CD4-positive, alpha-beta T cell treated with Interleukin-4 for 4 hours (primary cell): ENCODE measurements at places on chromosomes 1 and 21.

- no peak for DNase-seq
These were observed 57.3 kb downstream of the MRPS6 start for GRCh38 chr21:34130716-34130985.

DNA sequence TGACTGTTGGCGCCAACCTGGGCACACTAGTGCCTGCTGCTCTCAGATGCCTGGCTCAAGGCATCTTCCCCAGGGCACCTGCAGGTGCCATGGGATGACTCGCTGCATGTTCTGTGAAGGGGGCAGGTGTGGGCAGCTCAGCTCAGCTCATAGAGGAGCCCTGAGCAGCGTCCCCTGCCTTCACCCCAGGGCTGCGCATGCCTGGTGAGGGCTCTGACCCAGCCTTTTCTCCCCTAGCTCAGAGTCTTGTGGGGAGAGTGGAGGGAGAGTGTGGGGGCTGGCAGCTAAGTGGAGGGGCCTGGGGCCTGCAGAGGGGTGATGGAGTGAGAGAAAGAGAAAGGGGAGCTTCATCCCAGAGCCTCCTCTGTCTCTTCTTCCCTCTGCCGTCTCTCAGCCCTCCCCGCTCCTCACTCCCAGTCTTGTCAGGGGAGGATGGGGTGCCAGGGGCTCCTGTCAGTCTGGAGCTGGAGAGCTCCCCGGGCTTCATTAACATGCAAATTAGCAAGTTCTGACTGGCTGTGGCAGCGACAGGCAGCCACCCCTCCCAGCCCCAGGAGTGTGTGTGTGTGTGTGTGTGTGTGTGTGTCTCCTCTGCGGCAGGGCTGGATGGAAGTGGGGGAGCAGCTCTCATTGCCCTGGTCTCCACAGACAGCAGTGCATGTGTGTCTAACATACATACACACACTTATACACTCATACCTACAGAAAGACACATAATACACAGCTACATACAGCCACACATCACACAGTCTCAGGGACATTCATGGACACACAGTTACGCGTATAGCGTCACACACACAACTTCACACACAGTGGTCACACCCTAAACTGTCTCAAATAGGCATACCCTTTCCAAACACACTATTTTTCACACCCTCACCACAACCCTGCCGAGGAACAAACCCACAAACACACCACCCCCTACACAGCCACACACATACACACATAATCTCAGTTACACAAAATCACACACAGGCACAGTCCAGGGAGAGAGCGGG is 34.0 kb downstream of the FOXO6 start:
- no peak for DNase-seq

DNA sequence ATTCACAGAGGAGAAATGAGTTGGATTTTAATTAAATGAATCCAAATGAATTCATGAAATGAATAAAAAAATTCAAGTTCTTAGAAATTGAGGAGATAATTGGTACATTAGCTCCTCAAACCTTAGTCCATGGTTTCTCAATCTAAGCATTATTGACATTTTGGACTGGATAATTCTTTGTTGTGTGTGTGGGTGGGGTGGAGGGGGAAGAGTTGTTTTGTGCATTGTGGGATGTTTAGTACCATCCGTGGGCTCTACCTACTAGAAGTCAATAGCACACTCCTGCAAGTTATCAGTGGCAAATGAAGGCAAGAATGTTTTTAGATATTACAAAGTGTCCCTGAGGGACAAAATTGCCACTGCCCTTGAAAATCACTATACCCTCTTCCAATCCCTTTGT is 431.9 kb downstream of the PLPP3 start:
- DNase-seq: no peak

- DNase-seq: no peak
These were observed 48.2 kb downstream of the RAB3GAP2 start for GRCh38 chr1:220224033-220224432.

DNA sequence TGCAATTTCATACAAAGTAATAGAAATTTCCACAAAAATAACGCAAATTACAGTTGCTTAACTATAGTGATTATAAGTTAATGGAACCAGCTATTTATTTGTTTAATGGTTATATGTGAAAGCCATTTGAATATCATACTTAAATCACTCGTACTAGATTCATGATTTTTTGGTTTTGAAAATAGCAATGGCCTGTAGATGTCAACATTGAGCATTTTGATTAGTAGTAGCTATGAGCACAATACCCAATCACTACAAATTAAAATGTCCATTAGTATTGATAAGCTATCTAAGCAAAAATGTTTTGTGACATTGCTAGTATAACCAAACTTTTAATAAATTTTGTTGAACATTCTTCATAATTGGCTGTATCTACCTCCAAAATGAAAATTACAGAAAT is 10.0 kb downstream of the COL24A1 start:
- DNase-seq: no peak

- DNase-seq: no peak
These were observed 9.1 kb downstream of the LAMC2 start for GRCh38 chr1:183195142-183195574.

DNA sequence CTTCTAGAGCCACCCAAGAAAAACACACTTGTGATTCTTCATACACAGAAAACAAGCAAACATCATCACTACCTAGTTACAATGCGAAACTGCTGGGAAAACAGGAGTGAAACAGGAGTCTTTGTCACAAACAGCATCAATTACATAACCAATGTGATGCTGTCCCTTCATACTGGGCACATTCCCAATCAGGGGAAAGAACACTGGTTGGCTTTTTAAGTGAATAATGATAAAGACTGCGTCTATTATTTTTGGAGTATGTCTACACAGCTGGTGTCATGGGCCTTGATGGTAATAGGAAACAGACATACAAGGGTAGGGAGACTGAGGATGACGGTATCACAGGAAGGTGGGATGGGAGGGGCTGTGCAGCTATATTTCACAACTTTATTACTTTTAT is 43.3 kb downstream of the SIPA1L2 start:
- no peak for DNase-seq

DNA sequence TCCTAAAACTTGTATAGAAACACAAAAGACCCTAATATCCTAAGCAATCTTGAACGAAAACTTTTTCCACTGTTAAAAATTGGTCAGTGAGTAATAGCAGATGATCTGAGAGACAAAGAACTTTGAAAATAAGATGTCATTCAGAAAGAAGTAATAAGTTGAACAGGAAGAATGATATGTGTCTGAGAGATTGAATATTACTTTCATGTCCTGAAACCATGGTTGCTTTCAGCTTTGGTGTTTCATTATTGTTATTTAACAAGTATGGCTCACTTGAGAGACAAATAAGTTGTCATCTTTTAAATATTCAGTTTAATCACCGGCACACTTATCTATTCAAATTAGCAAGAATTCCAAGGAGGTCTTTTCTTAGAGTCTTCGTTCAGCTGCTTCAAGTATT is 11.4 kb downstream of the PRKACB start:
- DNase-seq: no peak

DNA sequence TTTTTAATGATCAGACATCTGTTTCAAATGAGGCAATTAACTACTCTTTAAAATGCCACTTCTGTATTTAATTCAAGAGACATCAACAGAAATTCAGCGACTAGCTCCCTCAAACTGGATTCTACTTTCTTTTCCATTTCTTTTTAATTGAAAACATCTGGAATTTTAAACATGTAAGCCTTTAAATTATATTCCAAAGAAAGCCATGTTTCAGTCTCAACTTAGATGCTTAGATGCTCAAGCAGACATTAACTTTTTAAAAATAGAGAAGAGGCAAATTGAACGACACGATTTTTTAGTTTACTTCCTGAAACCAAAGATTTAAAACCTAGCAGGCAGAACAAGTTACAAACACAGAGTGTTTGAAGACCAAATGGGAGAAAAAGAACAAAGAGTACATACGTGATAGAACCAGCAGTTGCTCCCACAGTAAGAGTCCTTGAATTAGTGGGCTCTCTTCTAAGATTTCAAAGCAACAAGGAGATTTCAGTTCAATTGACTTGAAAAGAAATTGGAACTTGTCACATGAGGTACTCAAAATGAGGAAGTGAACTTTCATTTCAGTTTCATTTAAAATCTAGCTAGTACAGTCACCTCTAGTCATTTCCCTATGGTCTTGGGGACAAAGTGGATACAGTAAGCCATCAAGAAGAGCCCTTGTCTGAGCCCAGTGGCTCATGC is at the start of gene CTSS:
Gene CTSS, minus strand, starts transcription at position 483 of the 681 bp plus-strand sequence. CDS start 1,015 bp downstream, outside the sequence.
- peak; percentile 45 for DNase-seq

DNA sequence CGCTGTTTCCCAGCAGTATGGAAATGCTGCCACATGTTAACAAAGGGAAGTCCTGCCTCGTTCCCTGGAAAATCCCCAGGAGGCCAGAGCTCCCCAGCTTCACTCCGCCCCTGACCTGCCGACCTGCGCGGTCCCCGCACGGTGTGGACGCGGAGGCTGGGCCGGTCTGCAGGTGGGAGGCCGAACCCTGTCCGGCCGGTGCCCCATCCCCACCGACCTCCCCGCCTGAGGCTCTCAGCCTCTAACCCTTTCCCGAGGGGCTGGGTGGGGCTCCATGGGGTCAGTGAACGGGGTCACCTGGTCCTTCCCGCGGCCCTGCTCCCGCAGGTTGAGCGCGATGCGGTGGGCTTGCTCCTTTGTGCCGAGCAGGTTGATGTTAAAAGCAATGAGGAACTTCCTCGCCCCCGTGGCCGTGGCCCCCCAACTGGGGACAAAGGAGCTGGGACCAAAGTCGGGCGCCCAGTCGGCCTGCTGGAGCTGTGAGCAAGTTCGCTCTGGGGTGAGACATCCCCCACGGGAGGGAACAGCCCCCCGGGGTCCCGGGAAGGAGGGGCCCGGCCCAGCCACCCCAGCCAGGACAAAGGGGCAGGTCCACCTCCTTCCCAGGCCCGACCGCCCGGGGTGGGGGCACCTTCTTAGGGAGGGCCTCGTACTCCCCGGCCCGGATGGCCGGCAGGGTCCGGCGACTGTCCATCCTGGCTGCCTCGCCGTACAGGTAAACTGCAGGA is 4.0 kb downstream of the FTCD start:
- DNase-seq: no peak

- DNase-seq: no peak
These were observed 32.3 kb downstream of the SMAP2 start for GRCh38 chr1:40405812-40406211.

DNA sequence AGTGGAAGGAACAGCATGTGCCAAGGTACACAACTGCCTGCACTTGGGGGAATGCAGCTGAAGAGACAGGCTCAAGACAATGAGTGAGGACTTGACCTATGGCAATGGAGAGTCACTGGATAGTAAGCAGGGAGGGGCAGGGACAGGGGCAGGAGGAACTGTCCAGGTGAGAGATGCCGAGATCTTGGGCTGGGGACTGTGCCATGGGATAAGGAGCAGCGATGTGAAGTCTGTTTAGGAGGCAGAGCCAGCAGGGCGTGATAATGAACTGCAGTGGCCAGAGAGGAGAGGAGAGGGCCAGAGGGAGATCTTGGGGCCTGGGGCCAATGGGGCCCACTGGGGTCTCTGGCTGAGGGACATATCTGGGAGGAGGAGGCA is 17.8 kb upstream of the EPB41 start:
- no peak for DNase-seq

DNA sequence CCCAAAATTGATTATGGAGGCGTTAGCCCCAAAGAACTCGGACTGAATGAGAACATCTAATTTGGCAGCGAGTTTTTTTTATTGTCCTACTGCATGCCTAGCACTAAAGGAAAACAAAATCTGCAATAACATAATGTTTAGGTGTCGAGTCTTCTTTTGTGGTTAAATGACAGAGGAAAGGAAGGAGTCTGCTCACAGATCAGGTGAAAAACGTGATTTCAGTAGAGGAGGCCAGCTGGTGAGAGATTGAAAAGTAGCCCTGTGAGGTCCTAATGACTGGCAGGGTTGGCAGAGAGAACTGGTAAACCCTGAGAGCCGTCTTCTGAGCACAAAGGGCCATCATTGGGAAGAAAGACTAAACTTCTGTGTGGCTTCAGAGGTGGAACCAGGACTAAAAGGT is 24.2 kb downstream of the WDTC1 start:
- no peak for DNase-seq

DNA sequence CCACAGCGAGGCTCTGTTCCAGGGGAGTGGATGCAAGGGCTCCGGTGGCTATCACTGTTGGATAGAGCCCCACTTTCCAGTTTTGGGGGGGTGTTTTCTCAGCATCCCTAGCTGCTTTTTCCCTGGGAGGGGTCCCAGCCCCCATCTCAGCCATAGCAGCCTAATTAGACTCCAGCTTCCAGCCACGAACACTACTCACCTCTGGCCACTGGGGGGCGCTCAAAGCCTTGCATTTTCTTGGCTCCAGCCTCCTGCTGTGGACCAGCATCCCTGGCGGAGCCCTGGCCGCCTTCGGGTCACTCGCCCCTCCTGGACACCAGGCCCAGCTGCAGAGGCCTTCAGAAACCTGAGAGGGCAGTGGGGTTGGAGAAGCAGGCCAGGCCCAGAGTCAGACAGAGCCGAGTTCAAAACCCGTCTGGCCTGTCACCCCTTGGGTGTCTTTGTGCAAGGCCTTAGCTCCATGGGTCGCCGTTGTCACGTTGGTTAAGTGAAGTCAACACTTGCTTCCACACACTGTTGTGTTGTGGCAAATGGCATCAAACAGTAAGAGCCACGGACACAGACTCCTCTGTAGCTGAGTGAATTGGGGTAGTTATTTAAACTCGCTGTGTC is 93.5 kb upstream of the ACTL8 start:
- DNase-seq: peak; percentile 8

- DNase-seq: no peak
These were observed 940 bp upstream of the PRKCZ start for GRCh38 chr1:2049225-2049717.

DNA sequence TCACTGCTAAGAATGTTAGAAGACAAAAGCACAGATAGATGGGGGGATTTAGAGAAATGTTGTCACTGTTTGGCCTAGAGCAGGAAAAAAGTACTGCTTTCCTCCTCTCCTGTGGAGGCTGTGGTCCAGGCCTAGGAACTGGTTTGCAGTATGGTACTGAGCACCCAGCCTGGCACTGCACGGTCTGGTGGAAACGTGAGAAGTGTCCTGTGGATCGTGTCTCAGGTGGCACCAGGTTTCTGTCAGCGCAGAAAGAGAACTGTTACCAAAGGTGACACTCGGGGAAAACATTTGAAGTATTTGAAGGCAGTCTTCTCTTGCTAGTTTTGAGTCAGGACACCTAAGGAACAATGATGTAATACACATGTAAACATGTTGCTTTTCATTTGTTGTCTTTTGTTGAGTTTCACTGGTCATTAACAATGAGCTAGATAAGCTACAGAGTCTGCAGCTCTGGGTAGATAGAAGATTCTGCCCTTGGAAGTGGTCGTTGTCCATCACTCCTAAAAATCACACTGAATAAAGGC is 63.0 kb downstream of the B3GALNT2 start:
- no peak for DNase-seq

- DNase-seq: no peak
These were observed 106.1 kb downstream of the KIF26B start for GRCh38 chr1:245260883-245261282.

- DNase-seq: peak; percentile 90
These were observed 85.3 kb upstream of the GPR88 start for GRCh38 chr1:100452641-100453040.

DNA sequence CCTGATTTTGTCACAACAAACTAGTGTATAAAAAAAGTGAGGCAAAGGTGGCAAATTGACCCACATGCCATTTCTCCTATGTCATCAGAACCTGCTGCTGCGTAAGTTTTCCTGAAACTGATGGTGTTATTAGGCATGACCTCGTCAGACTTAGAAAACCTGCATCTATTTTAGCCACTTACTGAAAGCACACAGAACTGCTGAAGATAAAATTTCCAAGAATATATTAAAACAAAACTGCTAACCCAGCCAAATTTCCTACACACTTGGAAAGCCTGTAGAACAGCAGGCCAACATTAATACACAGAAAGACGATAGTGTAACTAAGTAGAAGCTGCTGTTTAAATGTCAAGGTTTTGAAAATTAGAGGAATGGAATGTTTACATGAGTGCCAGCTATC is 674.5 kb upstream of the CXADR start:
- DNase-seq: no peak

- DNase-seq: no peak
These were observed 67.6 kb upstream of the ABCG1 start for GRCh38 chr21:42151148-42151947.
